ENCODE measurements at places on chromosomes 1 and 21.
A peak's percentile ranks its signal among the peaks of the same experiment; 100 is the strongest.

DNA sequence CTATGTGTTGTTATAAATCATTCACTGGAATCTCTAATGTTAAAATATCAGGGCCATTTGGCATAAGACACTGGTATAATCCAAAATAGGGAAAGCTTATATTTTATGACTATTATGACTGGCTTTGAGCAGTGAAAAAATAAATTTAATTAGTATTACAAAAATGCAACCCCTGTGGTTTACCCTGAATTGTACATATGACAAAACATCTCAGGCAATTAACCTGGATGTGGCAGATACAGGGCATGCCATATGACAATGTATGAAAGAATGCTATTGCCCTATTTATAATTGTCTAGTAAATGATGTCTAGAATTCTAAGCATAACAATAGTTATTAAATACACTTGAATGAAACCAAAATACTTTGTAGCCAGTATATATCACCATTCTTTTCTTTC is 532.5 kb upstream of the ADGRL4 start:
- no peak for DNase-seq

- no peak for DNase-seq
Observed at GRCh38 chr1:12048372-12048771, 14.7 kb upstream of the TNFRSF8 start.

GRCh38 chr1:56482486-56482885 is 96.9 kb downstream of the PLPP3 start:
- no peak for DNase-seq

- no peak for DNase-seq
Observed at GRCh38 chr1:245541369-245541768, 386.6 kb downstream of the KIF26B start.

GRCh38 chr1:9996624-9997582 is at the start of gene RBP7:
TSS of gene RBP7 (plus strand) at chr1:9997228. CDS start at chr1:9997259, 31 bp downstream.
- DNase-seq, result peak; percentile 3

DNA sequence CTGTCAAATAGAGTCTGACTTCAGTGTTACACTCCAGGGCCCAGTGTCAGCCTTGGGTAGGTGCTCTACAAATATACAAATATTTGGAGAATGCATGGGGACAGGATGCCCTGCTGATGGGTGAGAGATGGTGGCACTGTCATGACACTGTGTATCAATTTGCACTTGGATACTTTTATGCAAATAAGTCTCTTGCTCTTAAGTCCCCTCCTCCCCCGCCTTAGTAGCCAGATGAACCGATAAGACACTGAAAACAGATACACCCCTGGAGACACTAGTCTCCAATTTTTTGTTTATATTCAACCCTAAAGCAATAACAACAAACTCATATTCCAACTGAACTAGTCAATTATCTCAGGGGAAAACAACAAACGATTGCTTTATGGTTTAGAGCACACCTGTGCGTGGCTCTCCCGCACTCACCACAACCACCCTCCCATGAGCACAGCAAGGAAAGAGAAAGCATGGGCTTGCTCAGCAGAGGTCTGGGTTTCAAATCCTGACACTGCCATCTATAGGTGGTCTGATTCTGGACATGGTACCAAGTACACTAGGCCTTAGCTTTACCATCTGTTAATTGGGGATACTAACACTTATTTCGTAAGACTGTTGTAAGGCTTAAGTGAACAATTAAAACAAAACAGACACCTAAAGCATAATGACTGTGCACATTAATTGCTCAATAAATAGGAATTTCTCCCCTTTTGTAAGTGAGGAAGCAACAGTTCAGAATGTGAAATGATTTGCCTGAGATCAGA is 50.3 kb downstream of the HIVEP3 start:
- DNase-seq, result no peak

DNA sequence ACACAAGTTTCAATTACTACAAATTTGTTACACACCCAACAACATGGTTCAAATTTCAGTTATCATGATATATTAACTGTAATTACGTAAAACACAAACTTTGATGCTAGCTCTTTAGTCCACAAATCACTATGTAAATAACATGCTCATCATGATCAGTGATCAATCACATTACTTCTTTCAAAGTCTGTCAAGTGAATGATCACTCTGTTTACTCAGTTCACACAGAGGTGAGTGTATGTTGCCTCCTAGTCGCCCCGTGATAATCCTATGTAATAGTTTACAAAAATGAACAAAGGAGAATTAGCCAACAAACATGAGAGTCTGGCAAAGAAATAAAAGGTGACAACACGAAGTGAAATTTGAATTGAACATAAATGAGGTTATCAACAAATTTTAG is 14.3 kb downstream of the EDEM3 start:
- no peak for DNase-seq

DNA sequence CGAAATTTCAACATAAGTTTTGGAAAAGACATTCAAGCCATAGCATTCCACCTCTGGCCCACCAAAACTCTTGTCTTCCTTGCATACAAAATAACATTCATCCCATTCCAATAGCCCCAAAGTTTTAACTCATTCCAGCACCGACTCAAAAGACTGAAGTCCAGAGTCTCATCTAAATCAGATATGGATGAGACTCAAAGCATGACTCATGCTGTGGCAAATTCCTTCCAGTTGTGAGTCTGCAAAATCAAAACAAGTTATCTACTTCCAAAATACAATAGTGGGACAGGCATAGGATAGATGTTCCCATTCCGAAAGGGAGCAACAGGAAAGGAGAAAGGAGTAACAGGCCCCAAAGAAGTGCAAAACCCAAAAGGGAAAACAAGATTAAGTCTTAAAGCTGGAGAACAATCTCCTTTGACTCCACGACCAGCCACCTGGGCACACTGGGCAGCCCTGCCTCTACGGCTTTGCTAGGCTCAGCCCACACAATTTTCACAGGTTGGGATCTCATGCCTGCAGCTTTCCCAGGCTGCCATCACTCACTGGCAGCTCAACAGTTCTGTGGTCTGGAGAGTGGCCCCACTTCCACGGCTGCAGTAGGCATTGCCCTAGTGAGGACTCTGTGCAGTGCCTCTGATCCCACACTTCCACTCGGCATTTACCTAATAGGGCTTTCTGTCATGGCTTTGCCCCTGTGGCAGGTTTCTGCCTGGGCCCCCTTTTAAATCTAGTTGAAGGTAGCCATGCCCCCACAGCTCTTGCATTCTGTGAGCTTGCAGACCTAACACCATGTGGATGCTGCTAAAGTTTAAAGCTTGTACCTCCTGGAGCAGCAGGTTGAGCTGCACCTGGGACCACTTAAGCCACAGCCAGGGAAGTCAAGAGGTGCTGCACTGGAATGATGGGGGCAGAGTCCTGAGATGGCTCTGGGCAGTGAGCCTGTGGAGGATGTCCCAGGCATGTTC is 51.0 kb downstream of the RUNX3 start:
- no peak for DNase-seq

GRCh38 chr1:113388621-113389358 is 1.5 kb upstream of the MAGI3 start:
- peak; percentile 50 for DNase-seq
